Esophagus muscularis mucosa (tissue), 4 donors: ENCODE measurements at places on chromosomes 3 and 15. TPM values are rescaled to one million over a fixed set of nuclear protein-coding genes. Genes with fewer than 3 reads are reported as not detected.

- H3K27me3 ChIP-seq: no peaks in the 10 kb centered on the region
- H3K27ac ChIP-seq: no peak within 1 kb of the TSS
- H3K4me1 ChIP-seq: peaks cover 19% of the 10 kb centered on the region
- no peak for DNase-seq
- no peaks in the 10 kb centered on the region for H3K36me3 ChIP-seq
Measured at GRCh38 chr3:127628788-127629466, at the start of gene PODXL2. PODXL2 (plus strand) TSS chr3:127629185; CDS start chr3:127629220, 35 bp downstream.

DNA sequence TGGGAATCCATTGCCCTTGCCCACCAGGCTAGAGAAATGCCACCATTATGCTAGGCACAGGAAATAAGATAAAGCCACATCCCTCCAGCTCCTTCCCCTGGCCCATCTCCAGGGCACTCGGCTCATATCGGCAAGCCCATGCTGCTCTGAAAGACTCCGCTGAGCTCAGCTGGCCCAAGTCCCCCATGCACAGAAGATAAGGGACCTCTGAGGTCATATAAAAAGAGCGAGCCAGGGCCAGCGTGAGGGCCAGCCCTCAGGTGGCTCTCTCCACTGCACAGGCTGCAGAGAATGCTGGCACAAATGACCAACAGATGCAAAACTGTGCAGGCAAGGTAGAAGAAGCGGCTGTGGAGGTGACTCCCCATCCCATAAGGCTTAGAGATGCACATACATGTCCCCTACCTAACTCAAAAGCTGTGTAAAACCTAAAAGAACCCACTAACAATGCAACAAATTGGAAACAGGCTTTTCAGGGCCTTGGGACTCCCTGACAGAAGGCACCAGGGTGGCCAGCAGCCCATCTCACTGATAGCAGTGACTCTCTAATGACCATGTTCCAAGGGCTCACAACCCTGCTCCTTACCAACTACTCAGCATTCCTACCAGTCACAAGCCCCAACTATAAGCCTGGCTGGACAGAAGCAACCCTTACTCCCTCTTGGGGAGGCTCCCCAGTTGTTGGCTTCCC lies 3.0 kb downstream of the RAB6B start:
- H3K27ac ChIP-seq: no peak overlapping the region
- H3K27me3 ChIP-seq: no peaks in the 10 kb centered on the region
- no peaks in the 10 kb centered on the region for H3K36me3 ChIP-seq
- H3K4me3 ChIP-seq: no peak overlapping the region
- peaks cover 27% of the 10 kb centered on the region for H3K4me1 ChIP-seq

GRCh38 chr3:156682501-156682900 lies 8.1 kb downstream of the TIPARP start:
- H3K27me3 ChIP-seq: no peaks in the 10 kb centered on the region
- DNase-seq: no peak
- no peak overlapping the region for H3K27ac ChIP-seq
- H3K36me3 ChIP-seq: no peaks in the 10 kb centered on the region
- no peak overlapping the region for H3K4me3 ChIP-seq
- peaks cover 100% of the 10 kb centered on the region for H3K4me1 ChIP-seq

GRCh38 chr3:38154625-38155255 lies 10.6 kb upstream of the OXSR1 start:
- no peaks in the 10 kb centered on the region for H3K27me3 ChIP-seq
- no peak overlapping the region for H3K27ac ChIP-seq
- DNase-seq: peak; percentile 8

DNA sequence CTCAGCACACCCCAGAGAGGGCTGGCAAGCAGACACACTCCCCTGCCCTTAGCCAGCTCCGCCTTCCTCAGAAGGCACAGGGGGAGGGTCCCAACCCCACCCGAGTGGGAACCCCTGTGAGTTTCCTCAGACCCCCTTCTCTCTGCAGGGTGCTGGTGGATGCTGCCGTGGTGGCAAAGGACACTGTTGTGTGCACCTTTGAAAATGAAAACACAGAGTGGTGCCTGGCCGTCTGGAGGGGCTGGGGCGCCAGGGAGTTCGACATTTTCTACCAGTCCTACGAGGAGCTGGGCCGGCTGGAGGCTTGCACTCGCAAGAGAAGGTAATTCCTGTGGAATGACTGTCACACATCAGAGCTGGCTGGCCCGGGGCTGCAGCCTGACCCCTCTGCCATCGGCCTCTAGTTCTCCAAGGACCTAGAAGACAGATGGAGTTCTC lies 149.4 kb downstream of the LRRK1 start:
- H3K4me3 ChIP-seq: no peak overlapping the region
- H3K4me1 ChIP-seq: peaks cover 28% of the 10 kb centered on the region
- H3K27me3 ChIP-seq: no peaks in the 10 kb centered on the region

- peaks cover 2% of the 10 kb centered on the region for H3K4me1 ChIP-seq
- H3K4me3 ChIP-seq: no peak overlapping the region
- H3K27me3 ChIP-seq: no peaks in the 10 kb centered on the region
- H3K27ac ChIP-seq: no peak overlapping the region
- H3K36me3 ChIP-seq: no peaks in the 10 kb centered on the region
- DNase-seq: no peak
Measured at GRCh38 chr15:57500979-57501576, 90.6 kb upstream of the MYZAP start.

GRCh38 chr15:77821188-77821958 lies 188.7 kb upstream of the LINGO1 start:
- peaks cover 22% of the 10 kb centered on the region for H3K4me1 ChIP-seq
- H3K36me3 ChIP-seq: no peaks in the 10 kb centered on the region
- H3K4me3 ChIP-seq: no peak overlapping the region
- H3K27ac ChIP-seq: no peak overlapping the region
- no peak for DNase-seq
- peaks cover 25% of the 10 kb centered on the region for H3K27me3 ChIP-seq

GRCh38 chr3:23129117-23129516 lies 74.0 kb upstream of the UBE2E2 start:
- no peak for DNase-seq
- peak overlapping the region; percentile 19 for H3K4me3 ChIP-seq
- no peaks in the 10 kb centered on the region for H3K36me3 ChIP-seq
- H3K4me1 ChIP-seq: peaks cover 16% of the 10 kb centered on the region
- peak overlapping the region; percentile 21 for H3K27ac ChIP-seq
- H3K27me3 ChIP-seq: no peaks in the 10 kb centered on the region

DNA sequence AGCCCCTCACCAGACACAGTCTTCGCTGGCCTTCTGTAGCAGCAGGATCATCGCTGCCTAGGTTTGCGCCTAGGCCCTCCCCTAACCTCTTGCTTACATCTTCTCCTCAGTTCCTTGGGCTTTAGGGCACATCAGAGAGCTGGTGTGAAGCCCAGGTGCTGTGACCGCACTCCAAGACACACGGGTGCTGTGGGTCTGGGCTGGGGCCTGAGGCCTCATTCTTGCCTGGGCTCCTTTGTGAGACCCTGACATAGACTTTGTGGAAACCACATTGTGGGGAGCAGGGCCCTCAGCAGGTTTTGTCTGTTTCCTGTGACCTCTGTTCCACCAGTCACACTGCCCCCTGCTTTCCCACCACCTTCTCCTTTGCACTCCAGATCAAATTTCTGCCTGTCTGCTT lies 8.0 kb downstream of the AMIGO3 start:
- H3K36me3 ChIP-seq: peaks cover 6% of the 10 kb centered on the region
- H3K4me1 ChIP-seq: no peaks in the 10 kb centered on the region
- H3K4me3 ChIP-seq: no peak overlapping the region
- H3K27me3 ChIP-seq: no peaks in the 10 kb centered on the region
- no peak overlapping the region for H3K27ac ChIP-seq
- no peak for DNase-seq

GRCh38 chr15:44069489-44069888 lies 125.6 kb downstream of the FRMD5 start:
- H3K27me3 ChIP-seq: no peaks in the 10 kb centered on the region
- no peak overlapping the region for H3K27ac ChIP-seq
- no peak overlapping the region for H3K4me3 ChIP-seq
- no peaks in the 10 kb centered on the region for H3K4me1 ChIP-seq
- no peak for DNase-seq
- H3K36me3 ChIP-seq: no peaks in the 10 kb centered on the region

DNA sequence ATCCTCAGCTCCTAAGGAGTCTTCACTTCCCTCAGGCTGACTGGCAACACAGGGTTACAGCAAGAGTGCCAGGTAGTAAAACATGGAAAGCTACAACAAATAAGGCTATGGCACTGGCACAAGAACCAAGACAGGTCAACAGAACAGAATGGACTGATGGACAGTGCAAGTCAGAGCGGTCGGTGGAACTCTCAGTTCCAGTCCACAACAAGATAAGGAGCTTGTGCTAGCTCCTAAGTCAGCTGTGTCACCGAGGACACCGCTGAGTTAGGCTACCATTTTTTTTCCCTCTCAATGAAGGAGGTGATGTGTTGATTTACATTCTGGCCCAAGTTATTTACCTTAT lies 55.9 kb upstream of the LIMD1 start:
- peaks cover 17% of the 10 kb centered on the region for H3K4me1 ChIP-seq
- no peaks in the 10 kb centered on the region for H3K27me3 ChIP-seq
- H3K4me3 ChIP-seq: no peak overlapping the region
- no peak for DNase-seq

Gene ANKRD63
- total RNA-seq: not detected

Gene EFL1
- total RNA-seq: 17.4 TPM

Gene QRICH1
- 93.9 TPM for total RNA-seq

Gene VILL
- 4.6 TPM for total RNA-seq

Gene PTX3
- 5.5 TPM for total RNA-seq

Gene TAGLN3
- 1.7 TPM for total RNA-seq
